ENCODE measurements at places on chromosomes 13 and 19.
A peak's percentile ranks its signal among the peaks of the same experiment; 100 is the strongest.

- DNase-seq, result no peak
Measured at GRCh38 chr13:38617936-38618335, 68.9 kb upstream of the FREM2 start.

DNA sequence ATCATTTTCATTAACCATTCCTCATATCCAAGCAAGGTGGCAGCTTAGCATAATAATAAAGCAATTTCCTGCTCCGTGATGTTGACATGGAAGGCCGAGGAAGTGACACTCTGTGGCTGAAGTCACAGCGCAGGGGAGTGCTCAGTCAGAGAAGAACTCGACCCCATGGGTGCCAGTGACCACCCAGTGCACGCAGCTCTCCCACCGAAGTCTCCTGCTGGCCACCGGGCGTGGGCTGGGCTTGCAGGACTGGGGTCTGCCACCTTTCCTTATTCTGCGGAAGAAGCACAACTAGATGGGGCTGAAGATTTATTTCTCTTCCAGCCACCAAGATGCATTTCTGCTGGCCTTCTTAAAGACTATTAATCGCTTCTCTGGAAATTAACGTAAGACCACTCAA lies 132.1 kb upstream of the SPACA7 start:
- DNase-seq, result peak; percentile 57

DNA sequence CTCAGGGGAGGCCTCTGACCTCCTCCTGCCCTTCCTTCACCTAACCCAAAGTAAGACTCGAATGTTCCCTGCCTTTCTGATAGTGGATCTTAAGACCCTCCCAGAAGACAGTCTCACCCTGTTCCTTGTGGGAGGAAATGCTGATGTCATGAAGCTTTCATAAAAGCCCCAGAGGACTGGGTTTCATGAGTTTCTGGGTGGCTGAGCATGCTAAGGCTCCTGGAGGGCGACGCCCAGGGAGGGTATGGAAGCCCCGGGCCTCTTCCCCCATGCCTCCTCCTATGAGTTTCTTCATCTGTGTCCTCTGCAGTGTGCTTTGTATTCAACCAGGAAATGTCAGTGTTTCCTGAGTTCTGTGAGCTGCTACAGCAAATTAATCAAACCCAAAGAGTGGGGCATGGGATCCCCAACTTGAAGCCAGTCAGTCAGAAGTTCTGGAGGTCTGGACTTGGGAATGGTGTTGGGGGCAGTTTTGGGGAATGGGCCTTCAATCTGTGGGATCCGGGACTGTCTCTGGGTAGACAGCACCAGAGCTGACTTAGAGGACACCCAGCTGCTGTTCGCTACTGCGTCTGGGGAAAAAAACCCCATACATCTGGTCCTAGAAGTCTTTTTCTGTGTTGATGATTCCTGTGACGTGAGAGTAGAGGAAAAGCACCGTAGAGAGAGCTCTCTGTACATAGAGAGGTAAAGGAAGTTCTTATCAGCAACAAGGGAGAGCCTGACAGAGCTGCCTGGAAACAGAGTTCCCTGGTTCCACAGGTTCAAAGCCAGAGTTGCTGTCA lies 2.0 kb upstream of the LILRB2 start:
- no peak for DNase-seq

DNA sequence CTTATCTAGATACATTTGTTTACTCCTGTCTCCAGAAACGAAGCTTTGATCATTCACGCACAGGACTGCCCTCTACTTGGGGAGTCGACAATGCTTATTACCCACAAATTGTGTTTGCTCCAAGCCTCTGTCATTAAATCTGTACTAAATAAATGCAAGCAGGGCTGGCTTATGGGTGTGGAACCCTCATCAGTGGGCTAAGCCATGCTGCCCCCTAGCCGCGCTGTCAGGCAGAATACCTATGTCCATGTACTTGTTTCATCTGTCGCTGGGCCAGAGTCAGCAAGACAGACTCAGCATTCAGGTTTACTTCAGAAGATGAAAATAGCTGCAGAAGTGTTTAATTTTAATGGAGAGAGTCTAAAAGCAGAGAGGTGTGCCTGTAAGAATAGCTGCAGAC lies 110.0 kb upstream of the PRR20A start:
- DNase-seq, result peak; percentile 21

DNA sequence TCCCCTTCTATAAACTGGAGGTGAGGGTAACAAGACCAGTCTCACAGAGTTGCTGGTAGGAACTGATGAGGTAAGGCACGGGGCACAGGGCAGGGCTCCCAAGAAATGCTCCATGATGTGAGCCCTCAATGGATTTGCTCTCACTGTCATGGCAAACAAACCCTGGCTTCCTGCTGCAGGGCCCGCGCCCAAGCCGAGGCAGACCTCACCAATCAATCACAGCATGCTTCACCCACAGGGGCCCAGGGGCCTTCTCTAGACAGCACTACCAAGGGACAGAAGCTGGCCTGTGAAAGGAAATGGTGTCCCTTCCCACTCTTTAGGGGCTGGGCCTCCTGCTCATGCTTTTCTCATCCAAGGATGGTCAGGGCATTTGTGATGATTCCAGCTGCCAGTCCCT lies 25.9 kb upstream of the PLA2G4C start:
- no peak for DNase-seq

GRCh38 chr13:108407495-108407894 lies 138.0 kb downstream of the TNFSF13B start:
- no peak for DNase-seq

GRCh38 chr19:45863840-45864628 lies at the start of gene FOXA3:
Gene FOXA3 (plus strand): TSS chr19:45864326. CDS start chr19:45864457, 131 bp downstream.
- DNase-seq, result peak; percentile 90

DNA sequence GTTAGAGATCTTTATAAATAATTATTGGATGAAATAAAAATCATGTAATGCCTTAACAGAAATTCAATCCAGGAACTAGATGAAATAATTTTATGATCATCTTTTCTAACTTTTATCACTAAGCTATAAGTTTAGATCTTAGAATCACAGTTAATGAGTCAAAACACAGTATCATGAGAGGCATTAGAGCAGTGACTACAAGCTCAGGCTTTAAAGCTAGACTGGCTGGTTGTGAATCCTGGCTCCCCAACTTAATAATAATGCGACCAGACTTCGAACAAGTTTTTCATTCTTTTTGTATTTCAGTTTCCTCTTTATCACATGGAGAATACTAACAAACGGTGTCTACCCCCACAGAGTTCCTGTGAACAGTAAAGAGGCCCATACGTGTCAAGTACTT lies 108.6 kb downstream of the MYCBP2 start:
- no peak for DNase-seq

GRCh38 chr13:85216576-85216975 lies 582.6 kb downstream of the SLITRK6 start:
- no peak for DNase-seq

GRCh38 chr13:99015606-99016490 lies 38.0 kb upstream of the DOCK9 start:
- DNase-seq, result no peak

DNA sequence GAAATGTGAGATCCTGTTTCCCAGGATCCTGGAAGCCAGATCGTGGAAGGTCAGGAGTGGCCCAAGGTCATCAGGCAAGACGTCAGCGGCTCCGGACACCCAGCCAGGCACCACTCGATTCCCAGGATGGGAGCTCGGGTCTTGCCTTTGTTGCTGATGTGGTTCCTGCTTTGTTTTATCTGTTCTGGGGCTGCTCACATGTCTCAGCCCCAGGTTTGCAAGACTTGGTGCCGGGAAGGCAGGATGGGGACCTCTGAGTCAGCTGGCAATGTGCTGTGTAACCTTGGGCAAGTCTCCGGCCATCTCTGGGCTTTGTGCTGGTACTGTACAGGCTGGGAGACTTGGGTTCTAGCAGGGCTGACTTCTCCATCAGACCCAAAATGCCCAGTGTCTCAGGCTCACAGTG lies 1.4 kb upstream of the FCHO1 start:
- DNase-seq, result no peak

GRCh38 chr13:36146511-36147269 lies 15.5 kb upstream of the DCLK1 start:
- no peak for DNase-seq

- no peak for DNase-seq
Measured at GRCh38 chr13:94864474-94864873, 152.1 kb upstream of the SOX21 start.

- DNase-seq, result no peak
Measured at GRCh38 chr13:49256841-49257240, 9.1 kb downstream of the CDADC1 start.
